Inflammatory macrophage treated with lipopolysaccharide for 4 hours (primary cell): ENCODE measurements at places on chromosomes 5 and 9.

- no peak for DNase-seq
These were observed 1064.4 kb upstream of the DMAC1 start for GRCh38 chr9:8863886-8864544.

DNA sequence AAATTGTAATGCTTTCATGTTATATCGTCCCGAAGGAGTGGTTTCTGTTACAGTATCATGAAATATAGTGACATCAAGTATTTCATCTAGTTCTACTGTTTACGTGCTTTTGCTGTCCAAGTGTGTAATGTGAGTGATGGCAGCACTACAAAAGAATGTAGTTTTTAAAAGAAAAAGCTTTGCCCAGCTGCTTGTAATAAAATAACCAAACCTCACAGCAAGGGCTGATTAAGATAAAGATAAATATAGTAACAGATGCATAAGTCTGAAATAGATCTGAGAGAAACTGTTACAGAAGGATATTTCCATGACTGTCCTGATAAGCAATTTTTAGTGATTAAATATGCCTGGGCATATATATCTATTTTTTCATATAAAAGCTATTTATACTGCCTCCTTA lies 106.4 kb downstream of the AUH start:
- DNase-seq, result no peak

- DNase-seq, result no peak
These were observed 20.9 kb upstream of the MAN2A1 start for GRCh38 chr5:109668668-109669422.

DNA sequence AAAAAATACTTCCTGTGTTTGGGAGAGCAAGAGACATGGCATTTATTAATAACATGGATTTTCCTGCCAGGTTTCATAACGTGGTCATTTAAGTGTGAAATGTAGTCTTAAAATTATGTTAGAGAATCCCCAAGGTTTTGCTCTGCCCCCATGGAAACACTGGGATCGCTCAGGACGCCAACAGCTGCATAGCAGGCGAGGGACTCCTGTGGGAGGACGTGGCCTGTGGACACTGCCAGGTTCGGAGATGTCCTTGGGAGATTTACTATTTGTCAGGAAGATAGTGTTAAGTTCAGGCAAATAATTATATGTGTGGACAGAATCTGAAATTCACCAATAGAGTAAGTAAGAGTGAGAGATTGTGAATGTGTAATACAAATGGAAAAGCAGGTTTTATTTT lies 977 bp downstream of the BTNL9 start:
- DNase-seq, result no peak

- DNase-seq, result no peak
These were observed 264.4 kb upstream of the GAS1 start for GRCh38 chr9:87211669-87212068.

DNA sequence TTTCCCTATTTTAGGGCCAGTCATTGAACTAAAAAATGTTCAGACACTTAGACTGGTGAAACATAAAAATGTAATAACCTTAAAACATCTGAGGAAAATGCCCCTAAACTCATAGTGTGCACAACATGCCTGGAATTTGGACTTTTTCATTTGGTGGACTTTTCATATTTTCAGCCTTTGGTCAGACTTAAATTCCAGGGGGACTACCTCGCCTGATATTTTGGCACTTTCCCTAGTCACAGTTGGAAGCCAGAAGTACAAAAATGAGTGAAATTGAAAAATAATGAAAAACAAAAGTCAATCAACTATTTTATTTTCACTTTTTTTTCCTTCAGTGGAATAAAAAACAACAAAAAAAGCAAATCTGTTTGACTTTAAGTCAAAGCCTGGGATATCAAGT lies 256.2 kb downstream of the ACTL7B start:
- DNase-seq, result no peak

GRCh38 chr9:134606951-134607731 lies 34.5 kb upstream of the COL5A1 start:
- DNase-seq, result no peak

DNA sequence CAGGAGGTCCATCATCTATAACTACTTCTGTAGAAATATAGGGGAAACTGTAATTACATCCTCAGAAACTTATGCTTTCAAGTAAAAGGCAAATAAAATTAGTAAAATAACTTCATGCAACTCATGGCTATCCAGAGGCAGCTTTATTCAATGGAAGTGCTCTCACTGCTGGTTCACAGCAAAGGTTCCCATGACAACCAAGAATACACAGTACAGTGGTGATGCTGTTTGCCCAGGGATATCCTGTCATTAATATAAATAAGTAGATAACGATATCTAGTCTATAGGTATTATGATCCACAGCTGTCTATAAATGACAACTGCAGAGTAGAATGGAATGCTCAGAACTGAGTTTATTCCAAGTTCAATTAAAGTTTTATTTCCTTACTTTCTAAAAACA lies 390.3 kb downstream of the PDE4D start:
- DNase-seq, result no peak

GRCh38 chr5:76689321-76690036 lies 26.4 kb upstream of the F2R start:
- DNase-seq, result no peak

DNA sequence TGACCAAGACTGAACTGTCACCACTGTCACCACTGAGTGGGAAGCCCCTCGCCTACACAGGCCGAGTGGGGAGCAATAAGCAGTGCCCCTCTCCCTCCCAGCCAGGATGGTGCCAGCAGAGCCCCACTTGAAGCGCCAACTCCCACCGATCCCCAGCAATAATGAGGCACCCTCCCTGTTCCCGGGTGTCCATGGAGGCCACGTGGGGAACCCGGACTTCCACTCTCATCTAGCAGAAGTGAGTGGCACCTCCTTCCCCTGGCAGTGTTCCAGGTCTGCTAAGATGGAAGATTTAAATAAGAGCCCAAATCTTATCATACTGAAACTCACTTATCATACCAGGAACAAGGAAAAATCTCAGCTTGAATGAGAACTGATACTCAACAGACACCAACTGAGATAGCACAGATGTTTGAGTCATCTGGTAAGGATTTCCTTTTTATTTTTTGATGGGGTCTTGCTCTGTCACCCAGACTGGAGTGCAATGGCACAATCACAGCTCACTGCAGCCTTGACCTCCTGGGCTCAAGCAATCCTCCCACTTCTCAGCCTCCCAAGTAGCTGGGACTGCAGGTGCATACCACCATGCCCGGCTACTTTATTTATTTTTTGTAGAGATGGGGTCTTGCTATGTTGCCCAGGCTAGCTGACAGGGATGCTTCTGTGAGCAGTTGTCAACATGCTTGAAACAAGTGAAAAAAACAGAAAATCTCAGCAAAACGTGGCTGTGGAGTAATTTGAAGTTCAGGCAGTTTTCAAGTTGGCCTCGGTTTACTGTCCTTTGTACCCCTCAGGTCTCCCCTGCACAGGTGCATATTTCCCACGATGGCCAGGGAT lies 29.6 kb upstream of the ASS1 start:
- DNase-seq, result peak; percentile 4

- peak; percentile 85 for DNase-seq
These were observed 47.8 kb downstream of the NR3C1 start for GRCh38 chr5:143355710-143356109.

- DNase-seq, result peak; percentile 67
These were observed 140.5 kb upstream of the TUT7 start for GRCh38 chr9:86494644-86495111.

DNA sequence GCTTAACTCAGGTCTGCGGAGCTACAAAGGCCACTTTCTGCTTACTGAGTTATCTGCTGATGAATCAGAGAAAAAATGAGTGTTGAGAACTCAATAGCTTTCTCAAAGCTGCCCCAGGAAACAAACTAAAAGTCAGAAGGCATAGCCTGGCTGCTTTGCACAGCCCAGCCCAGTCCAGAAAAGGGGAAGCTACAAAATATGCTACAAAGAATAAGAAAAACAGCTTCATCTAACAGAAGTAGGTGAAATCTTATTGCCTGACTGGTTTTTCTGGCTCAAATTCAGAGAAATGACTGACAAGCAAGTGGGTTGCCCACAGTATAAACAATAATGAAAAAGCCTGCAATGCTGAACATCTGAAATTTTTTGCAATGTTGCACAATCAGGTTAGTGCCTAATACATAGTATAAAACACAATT lies 156.2 kb downstream of the PPP2R2B start:
- DNase-seq, result peak; percentile 2

DNA sequence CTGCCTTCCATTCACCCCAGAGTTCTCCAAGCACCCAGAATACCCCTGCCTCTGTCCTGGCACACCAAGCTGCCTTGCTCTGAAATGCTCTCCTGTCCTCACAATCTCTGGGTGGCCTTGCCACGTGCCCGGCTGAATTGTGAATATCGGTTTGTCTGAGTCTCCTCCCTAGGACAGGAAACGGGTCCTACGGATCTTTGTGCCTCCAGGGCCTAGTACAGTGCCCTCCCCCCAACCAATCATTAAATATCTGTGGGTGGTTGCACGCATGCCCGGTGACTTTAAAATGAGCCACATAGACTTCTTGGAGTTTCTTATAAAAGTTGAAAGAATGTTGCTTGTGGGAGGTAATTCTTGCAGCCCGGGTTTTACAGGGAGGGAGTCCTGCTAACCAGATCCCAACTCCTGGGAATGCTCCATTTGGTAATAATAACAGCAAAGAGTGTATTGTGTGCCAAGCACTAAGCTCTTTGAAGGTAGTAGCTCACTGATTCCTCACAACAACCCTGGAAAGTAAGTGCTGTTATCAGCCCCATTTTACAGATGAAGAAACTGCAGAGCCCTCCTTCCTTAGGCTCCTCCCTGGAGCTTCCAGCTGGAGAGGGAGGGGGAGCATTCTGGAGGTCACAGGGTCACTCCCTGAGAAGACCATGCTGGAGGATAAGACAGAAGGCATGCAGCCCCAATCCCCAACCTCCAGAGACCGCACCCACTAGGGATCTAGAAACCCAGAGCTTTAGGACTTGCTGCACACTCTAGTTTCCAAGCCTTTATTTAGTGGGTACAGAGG lies 23.4 kb downstream of the URM1 start:
- DNase-seq, result no peak

DNA sequence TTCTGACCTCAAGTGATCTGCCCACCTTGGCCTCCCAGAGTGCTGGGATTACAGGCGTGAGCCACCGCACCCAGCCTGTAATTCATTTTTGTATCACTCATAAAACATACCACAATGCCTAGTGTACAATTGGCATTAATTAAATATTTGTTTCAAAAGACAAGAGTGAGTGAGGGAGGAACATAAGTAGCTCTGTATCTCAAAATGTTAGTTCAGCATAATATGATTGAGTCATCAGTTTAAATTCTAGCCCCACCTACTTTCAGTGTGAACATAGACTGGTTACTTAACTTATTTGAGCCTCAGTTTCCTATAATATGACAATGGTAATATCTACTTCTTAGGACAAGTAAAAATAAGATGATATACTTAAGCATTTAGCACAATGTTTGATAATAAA lies 26.9 kb downstream of the INVS start:
- no peak for DNase-seq

- DNase-seq, result no peak
These were observed 207.0 kb downstream of the CSNK1G3 start for GRCh38 chr5:123719004-123719403.

- DNase-seq, result no peak
These were observed 158.9 kb downstream of the ADAMTSL1 start for GRCh38 chr9:18632632-18633403.

GRCh38 chr9:26426551-26427131 lies 466.0 kb downstream of the CAAP1 start:
- no peak for DNase-seq

DNA sequence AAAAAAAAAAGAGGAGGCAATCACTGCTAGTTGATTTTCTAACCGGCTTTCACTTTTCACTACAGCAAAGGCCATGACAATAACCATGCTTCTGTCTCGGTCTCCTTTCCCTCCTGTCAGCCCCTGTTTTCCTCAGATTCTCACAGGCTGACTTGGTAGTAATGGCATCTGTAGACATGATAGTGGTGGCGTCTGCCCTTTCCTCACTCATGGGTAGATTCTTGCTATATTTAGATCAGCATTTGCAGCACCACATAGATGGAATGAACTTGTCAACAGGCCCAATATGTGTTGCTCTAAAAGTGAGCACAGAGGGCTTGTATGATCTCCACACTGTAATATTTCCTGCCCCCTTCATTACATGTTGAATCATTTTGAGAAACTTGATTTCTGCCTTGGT lies 120.3 kb upstream of the FTMT start:
- no peak for DNase-seq

GRCh38 chr5:163338-163620 lies 28.0 kb upstream of the LRRC14B start:
- DNase-seq, result no peak

DNA sequence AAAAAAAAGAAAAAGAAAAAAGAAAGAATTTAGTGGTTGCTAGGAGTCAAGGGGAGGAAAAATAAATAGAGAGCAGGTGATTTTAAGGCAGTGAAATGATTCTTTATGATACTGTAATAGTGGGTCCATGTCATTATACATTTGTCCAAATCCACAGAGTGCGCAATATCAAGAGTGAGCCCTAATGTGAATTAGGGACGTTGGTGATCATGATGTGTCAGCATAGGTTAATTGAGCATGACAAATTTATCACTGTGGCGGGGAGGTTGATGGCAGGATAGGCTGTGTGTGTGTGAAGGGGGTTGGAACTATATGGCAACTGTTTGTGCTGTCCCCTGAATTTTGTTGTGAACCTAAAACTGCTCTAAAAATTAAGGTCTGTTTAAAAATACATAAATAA lies 357.8 kb downstream of the ICE1 start:
- no peak for DNase-seq

GRCh38 chr5:34038838-34039237 lies 4.2 kb downstream of the C1QTNF3 start:
- DNase-seq, result no peak

GRCh38 chr5:154783774-154784460 lies 28.7 kb downstream of the LARP1 start:
- no peak for DNase-seq

GRCh38 chr9:113302792-113303418 lies at the start of gene RNF183:
RNF183 (minus strand) TSS chr9:113303376; CDS start chr9:113298184, 5,192 bp downstream.
- DNase-seq, result no peak

GRCh38 chr9:114677418-114677817 lies 4.6 kb downstream of the TEX48 start:
- DNase-seq, result peak; percentile 41
